Transverse colon (tissue), 4 donors: ENCODE measurements at places on chromosomes 2 and 18. TPM values are rescaled to one million over a fixed set of nuclear protein-coding genes. Genes with fewer than 3 reads are reported as not detected.

GRCh38 chr18:69978732-69979715, 31.4 kb upstream of the CD226 start:
- DNase-seq: no peak

DNA sequence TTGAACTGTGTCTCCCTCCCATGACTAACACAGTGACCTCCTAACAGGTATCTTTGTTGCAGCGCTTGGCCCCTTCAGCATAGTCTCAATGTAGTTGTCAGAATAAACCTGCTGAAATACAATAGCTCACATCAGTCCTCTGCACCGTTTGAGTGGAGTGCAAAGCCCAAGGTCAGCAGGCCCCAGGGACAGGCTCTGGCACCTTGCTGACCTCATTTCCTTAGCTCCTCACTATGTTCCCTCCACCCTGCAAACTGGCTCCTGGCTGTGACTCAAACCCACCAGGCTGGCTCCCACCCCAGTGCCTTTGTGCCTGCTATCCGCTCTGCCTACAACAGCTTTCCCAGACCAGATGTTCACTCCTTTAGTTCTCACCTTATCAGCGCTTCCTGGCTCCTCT, 146.7 kb downstream of the LRATD1 start:
- no peak for DNase-seq

DNA sequence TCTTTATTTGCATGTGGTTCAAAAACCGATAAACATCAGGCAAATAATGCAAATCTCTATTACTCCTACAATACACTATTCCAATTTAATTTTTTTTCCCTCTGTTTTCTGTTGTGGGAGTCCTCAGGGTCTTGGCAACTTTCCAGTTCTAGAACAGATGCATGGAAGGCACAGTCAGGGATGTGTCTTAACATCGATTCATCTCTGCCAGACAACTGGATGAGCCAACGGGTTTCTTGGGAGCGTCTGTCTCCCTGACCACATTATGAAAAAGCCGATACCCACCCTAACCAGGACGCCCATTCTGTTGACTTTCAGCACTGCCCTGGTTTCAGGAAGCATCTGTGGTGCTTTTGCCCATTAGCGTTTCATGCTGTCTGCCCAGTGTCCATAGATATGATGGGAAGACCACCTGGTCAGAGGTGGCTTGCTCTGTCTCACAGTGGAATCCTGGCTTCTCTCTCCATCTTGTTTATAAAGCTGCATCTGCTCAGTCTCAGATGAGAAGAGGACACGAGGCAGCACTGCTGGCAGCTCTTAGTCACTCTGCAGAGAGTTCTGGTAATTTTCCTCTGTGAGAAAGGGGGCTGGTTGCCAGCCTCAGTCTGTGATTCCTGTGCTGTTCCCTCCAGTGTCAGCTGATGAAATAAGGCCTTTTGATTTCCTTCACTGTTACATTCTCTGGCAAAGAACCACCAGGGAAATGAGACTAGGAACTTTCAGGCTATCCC, 57.9 kb upstream of the KCNE4 start:
- peak; percentile 73 for DNase-seq

- no peak for DNase-seq
Observed at GRCh38 chr2:120864981-120865380, 129.3 kb downstream of the GLI2 start.

DNA sequence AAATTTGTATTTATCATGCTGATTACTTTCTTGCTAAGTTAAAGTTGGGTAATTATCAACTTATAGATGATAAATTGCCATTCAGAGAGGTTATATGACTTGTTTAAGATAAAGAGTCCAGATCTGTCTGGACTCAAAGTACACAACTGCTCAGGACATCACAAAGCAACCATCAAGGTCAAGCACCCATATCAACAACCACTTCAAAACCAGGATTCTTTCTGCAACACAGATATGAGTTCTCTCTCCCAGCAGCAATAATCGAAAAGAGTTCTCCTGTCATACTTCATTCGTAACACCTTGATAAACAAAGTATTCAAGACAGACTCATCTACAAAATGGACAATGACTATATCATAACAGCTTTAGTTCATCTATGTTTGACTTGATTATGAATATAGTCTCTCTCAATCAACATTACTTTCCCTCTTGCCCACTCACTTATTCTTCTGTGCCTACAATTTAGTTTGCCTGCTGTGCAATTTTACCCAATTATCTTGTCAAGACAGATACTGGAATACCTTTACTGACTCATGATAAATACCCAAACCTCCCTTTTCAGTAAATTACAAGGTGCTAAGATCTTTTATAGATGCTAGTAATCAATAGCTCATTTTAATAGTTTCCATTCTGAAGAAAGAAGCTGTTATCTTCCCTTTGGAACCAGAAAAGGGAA, 281.8 kb downstream of the NBAS start:
- DNase-seq: no peak

DNA sequence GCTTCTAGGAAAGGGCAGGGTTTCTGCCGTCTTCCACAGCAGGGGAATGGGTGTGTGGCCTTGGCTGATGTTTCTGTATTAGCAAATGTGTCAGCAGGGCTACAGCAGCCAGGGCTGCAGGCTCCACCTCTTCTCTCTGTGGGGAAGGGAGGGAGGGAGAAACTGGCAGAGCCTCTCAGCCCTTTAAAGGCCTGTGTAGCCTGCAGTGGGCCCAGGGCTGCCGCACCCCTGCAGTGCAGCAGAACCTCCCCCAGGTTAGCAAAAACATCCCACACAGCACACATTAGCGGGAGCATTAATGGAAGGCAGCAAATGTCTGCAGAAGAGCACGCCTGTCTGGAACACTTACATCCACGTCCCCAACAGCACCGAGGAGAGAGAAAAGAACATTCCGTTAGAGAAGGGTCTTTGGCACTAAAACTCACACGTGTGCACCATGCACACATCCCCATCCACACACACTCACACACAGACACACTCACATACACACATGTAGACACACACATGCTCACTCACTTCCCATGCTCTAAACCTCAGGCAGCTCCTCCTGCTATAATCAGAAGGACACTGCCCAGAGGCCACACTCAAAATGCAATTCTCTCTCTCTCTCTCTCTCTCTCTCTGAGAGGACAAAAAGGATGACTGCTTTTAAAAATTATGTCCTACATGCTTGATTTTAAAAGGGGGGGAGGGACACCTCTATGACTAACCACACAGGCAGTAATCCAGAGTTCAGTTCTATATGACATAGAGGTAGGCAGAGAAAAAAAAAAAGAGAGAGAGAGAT, 24.1 kb downstream of the MRPL35 start:
- DNase-seq: peak; percentile 25

DNA sequence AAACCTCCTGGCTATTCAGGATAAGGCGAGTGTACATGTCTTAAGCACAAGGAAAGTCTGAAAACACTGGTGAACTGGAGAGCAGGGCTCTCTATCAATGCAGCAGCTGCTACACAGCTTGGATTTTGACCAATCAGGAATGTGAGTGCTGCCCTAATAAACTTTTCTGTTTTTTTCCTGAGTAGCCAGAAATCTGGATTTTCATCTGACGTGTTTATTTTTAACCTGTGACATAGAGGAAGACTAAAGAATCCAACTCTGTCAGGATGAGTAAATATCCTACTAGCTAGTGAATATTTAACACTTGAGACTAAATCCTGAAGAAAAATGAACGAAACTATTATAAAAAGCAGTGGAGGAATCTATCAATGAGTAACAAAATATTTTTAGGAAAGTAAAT, 1638.9 kb downstream of the LRP1B start:
- no peak for DNase-seq

- DNase-seq: no peak
Observed at GRCh38 chr2:235264121-235264493, 229.7 kb upstream of the AGAP1 start.

DNA sequence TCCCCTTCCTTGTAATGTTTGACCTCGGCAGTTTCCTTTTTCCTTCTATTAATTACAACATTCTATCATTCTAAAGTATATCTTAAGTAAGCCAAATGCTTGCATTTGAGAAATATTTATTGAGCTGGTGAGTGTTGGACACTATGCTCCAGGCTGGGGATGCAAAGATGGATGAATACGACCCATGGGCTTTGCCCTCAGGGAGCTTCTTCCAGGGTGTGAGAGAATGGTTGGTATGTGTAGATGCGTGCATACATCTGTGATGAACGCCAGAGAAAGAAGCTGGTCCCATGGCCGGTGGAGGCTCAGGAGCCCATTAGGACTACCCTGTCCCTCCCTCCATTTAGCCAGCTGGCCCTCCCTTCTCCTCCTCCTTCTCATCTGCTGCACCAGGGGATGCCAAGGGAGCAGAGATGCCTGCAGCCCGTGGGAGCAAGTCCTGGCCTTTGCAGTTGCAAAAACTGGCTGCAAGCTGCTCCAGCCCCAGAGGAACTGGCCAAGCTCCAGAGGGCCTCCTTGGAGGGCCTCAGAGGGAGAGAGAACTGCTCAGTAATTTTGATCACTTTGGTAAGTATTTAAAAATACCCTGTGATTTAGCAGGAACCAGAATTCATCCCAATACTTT, 65.7 kb upstream of the FOSL2 start:
- no peak for DNase-seq

GRCh38 chr2:46042711-46043110, 254.5 kb upstream of the EPAS1 start:
- no peak for DNase-seq

DNA sequence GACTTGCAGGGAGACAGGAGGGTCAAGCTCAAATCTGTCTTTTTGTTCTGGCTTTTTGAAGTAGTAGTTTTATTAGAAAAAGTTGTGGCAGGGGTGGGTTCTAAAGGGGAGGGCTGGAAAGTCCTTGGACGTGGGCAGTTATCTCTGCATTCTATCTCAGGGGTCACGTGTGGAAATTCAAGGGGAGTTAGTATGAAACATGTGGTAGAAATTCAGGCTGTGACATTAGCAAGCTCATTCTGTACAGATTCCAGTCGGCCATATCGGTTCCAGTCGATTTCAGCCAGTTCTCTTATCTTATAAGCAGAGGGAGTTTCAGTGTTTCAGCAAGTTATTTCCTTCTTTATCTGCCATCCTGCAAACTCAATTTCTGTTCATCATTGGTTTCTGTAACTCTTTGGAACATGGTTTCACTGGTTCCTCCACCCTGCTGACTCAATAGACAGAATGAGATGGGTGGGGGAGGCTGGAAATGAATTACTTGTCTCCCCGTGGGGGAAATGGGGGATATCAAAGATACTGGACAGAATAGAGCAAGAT, 53.0 kb downstream of the RAB27B start:
- no peak for DNase-seq

DNA sequence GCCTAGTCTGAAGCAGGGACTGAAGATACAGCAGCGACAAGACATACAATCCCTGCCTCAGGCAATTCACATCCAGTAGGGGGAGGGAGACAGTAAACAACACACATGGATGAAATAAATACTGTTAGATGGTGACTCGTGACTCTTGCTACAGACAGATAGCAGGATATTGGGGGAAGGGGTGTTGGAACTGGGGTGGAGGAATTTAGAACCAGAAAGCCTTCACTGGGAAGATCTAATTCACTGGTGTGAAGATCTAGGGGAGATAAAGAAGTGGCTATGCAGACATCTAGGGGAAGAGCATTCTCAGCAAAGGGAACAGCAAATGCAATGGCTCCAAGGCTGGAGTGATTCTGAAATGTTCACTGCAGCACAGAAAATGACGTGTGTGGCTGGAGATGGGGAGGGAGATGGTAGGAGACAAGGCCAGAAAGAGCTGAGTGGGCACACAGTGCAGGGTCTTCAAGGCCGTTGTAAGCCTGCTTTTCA, 52.6 kb upstream of the TMEM163 start:
- DNase-seq: no peak

DNA sequence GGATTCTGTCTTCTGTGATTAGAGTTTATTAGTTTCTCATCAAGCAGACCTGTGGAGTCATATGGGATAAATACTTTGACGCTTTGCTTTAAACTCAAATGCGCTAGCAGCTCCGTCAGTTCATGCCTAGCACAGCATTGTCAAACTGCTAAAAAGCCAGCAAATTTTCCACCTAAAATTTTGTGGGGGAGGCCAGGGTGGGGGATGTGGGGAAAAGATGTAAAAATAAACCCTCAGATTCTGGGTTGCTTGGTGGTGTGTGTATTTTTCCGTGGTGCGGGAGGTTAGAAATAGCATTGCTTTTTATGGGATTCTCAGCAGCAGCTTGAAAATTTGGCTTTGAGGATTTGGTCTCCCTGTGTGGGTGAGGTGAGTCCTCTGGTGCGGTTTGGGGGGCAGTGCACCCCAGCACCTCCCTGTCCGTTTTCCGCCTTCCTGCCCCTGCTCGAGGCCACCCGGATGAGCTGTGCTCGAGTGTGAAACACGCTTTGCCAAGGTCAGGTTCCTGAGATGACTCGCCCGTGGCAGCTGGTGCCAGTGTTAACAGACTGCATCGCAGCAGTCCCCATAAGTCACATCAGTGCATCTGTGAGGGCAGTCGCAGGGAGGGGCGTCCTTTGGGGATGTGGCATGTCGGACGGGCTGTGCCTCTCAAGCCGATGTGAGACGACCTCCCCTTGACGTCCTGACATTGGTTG, 65.9 kb downstream of the LDLRAD4 start:
- DNase-seq: no peak

DNA sequence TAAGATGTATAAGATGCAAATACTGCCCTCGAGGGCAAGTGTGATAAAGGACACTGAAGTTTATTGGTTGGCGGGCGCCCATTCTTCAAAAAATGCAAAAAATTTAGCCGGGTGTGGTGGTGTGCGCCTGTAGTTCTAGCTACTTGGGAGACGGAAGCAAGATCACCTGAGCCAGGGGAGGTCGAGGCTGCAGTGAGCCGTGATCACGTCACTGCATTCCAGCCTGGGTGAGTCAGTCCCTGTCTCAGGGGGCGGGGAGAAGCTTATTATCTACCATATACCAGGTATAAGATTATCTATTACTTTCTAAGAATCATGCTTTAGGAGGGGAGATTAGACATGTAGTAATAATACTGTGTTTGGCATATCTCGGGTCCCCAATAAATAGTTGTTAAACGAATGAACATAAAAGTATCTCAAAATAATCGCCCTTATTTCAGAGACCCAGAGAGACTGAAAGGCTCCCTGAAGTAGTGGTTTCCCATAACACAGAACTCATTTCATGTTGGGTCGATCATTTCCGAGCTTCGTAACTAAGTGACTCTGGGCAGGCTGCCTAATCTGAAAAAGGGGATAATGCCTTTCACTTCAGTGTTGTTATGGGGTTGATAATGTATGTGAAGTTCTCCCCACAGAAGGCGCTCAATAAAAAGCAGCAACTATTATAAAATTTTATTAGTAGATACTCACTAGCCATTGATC, 1.2 kb upstream of the SELENOI start:
- peak; percentile 51 for DNase-seq

- no peak for DNase-seq
Observed at GRCh38 chr2:68901199-68901514, 30.0 kb upstream of the BMP10 start.

GAL3ST2 gene
- 90.1 TPM for total RNA-seq

POTEC gene
- total RNA-seq: under 0.01 TPM

MYL1 gene
- total RNA-seq: 0.64 TPM

POTEI gene
- total RNA-seq: not detected

CD226 gene
- total RNA-seq: 3.0 TPM

MARCHF4 gene
- not detected for total RNA-seq

MLPH gene
- total RNA-seq: 59.7 TPM

CDKL4 gene
- total RNA-seq: 0.79 TPM

ALLC gene
- total RNA-seq: not detected

SP5 gene
- 0.41 TPM for total RNA-seq

ACMSD gene
- total RNA-seq: not detected

CHRND gene
- total RNA-seq: not detected

KCNE4 gene
- 1.1 TPM for total RNA-seq
